ENCODE measurements at places on chromosomes 5 and 9.

- DNase-seq: no peak
Measured at GRCh38 chr9:77763566-77763965, 115.4 kb upstream of the GNA14 start.

DNA sequence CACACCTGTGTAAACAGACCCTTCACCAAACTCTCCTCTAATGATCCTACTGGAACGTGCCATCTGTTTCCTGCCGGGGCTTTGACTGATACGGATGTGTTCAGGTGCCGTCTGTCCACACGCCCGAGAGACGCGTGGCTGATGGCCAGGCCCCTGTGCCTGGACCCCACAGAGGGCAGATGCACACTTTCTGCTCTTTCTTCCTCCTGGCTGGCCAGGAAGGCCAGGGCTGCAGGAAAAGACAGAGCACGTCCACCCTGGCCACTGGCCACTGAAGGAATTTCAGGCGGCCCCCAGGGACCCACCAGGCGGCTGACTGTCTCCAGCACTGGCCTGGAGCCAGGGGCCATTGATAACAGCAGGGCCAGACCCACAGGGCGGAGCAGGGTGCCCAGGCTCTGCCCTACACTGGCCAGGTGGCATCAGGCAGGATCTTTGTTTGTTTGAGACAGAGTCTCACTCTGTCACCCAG lies 3.6 kb upstream of the ENG start:
- no peak for DNase-seq

DNA sequence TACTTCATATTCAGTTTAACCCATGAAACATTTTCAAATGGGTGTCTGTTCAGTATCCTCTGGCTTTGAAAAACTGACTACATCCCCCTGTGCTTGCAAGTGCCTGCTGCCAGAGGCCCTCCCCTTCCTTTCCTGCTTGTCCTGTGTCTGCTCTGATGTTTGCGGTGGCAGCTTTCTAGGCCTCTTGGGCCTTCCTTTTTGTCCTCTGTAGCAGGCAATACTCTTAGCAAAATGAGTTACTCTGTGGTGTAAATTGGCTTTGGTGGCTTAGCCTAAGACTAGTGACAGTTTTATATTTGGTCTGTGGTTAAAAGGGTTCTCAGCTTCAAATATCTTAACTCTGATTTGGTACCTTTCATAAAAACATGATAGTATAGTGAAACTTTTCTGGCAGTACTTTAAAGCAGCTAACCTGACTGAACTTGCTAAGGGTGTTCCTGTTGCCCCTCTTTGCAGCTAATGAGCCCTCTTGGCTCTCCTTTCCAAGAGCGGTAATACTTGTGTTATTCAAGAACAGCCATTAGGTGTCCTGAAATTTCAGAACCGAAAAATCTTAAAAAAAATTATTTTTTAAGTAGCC lies 76.6 kb downstream of the GOLM1 start:
- no peak for DNase-seq

DNA sequence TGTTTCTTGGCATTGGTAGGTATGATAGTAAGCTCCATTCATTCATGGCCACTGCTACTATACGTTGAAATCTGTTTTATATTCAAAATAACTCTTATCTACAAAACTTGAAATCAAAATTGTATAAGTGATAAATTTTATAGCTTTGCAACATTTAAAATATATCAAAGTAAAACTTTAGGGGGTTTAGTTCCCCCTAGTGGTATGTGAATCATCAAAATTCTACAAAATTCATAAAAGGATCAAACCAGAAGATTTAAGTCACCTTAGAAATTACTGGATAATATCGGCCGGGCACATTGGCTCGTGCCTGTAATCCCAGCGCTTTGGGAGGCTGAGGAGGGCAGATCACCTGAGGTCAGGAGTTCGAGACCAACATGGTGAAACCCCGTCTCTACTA lies 243.0 kb upstream of the CDH18 start:
- DNase-seq: no peak

GRCh38 chr9:71987471-71988371 lies 72.7 kb downstream of the C9orf57 start:
- DNase-seq: no peak

GRCh38 chr9:119164716-119165115 lies 204.5 kb downstream of the BRINP1 start:
- no peak for DNase-seq

DNA sequence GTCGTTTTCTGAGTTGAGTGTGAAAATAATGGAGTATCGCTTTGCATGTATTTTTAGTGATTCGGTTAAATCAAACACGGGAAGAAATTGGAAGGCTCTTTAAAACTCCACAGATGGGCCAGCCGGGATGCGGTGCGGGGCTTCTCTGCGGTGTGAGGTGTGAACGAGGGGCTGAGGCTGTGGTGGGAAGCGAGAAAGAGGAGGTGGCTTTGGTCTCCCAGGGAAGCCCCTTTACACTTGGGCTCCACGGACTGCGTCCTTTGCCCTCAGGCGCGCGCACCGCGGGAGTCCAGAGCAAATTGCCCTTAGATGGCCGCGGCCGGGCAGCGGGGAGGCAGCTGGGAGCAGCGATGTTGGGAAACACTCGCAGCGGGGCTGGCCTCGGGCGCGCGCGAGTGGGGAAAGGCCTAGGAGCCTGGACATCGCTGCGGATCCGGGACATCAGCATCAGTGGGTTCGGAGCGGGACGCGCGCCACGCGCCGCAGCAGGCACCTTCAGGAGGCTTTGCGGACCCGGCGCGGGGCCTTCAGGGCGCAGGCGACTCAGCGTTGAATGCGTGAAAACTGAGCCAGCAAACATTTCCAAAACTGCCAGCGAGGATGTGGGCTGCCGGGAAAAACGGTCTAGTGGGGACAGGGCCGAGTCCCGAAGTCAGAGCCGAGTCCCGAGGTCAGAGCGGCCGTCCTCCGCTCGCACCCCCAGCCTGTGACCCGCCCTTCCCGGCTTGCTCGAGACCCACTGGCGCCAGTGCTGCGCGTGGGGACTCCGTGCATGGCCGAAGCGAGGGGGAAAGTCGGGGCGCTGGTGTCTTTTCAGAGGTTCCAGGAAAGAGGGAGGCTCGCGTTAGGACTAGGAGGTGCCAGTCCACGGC lies 6.5 kb downstream of the IRX1 start:
- DNase-seq: no peak

DNA sequence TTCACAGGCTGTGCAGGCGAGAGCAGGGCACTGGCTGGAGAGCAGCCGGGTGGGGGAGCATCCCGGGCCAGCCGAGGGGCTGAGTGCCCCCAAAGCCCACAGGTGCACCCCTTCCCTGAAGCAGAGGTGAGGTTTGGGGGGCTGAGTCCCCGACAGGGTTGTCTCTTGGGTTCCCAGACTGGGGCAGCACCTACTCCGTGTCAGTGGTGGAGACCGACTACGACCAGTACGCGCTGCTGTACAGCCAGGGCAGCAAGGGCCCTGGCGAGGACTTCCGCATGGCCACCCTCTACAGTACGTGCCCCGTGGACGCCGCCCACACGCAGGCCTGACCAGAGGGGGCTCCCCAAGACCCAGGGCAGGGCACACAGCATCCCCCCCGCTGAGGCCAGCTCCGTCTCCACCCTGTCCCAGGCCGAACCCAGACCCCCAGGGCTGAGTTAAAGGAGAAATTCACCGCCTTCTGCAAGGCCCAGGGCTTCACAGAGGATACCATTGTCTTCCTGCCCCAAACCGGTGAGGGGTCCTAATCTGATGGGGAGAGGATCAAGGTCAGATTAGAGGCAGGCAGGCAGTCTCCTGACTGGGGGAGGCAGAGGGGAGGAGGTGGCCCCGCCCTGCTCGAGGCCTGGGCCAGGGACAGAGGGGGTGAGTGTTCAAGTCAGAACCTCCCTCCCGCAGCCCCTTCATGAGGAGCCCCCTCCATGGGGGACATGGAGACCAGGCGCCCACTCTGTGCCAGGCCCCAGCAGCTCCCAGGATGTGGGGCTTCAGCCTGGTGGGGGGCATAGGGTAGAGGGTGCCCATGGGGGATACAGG lies 2.7 kb downstream of the PTGDS start:
- DNase-seq: no peak

- no peak for DNase-seq
Measured at GRCh38 chr9:34384368-34385165, 7.9 kb upstream of the MYORG start.

GRCh38 chr5:179288101-179288808 lies 57.0 kb downstream of the ADAMTS2 start:
- DNase-seq: no peak

- no peak for DNase-seq
Measured at GRCh38 chr9:13461414-13461991, 182.0 kb upstream of the MPDZ start.

GRCh38 chr9:34457266-34458012 lies 931 bp downstream of the FAM219A start:
- peak; percentile 82 for DNase-seq

DNA sequence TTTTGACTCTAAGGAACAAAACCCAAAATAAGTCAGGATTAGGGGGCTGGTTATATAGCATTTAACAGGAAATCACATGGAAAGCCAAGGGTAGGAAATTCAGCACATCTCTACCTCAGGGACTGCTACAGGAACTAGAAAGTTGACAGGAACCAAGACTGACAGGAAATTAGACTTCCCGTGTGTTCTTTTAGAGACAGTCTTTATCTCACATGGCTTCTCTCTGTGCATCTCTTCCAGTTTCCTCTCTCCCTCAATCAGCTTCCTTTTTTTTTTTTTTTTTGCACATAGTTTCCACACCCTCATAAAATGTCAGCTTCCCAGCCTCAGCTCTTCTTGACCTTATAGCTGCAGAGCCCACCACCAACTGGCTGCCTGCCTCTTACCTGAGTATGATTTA lies 4.8 kb downstream of the RECK start:
- DNase-seq: no peak

- no peak for DNase-seq
Measured at GRCh38 chr5:38853753-38854470, 8.1 kb downstream of the OSMR start.

DNA sequence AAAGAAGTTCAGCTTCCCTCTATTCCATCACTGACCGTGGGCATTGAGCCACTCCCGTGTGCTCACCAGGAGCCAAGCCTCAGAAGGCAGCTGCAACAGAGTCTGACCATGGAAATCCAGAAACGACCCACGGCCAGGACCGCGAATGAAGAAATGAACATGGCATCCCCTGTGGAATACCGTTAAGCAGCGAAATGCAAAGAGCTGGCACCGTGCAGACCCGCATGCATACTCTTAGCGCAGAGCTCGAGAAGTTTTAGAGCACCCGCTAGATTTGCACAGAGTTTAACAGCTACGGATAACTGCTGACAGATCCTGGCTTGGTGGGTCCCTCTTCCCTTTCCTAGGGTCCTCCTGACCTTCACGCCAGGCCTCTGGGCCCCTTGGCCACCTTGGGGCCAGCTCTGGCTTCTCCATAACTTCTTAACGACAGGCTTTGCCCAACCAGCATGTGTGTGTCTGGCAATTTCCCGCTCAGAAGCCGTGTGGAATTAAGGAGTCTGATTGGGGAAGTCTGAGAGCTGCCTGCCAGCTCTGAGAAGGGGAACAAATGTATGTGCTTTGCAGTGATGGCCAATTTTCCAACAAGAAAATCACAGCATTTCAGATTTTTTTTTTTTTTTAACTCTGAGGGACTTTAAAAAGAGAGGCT lies 75.3 kb upstream of the COL5A1 start:
- no peak for DNase-seq

DNA sequence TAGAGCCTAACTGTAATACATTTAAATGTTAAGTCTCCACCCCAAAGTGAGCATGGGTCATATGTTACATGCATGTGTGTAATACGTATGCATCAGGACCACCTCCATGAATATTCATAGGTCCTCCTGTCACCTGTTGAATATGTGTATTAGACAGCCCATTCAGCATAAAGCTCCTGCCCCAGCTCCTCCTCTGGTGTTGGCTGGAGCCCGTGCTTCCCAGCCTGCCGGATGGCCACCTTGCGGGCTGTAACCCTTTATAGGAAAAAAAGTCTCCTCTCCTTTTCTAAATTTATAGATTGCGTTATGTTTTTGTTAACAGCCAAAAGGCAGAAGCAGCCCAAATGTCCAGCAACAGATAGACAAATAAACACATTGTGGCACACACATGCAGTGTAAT lies 299.5 kb downstream of the MED10 start:
- no peak for DNase-seq

GRCh38 chr5:143435210-143435657 lies 31.7 kb upstream of the NR3C1 start:
- no peak for DNase-seq

DNA sequence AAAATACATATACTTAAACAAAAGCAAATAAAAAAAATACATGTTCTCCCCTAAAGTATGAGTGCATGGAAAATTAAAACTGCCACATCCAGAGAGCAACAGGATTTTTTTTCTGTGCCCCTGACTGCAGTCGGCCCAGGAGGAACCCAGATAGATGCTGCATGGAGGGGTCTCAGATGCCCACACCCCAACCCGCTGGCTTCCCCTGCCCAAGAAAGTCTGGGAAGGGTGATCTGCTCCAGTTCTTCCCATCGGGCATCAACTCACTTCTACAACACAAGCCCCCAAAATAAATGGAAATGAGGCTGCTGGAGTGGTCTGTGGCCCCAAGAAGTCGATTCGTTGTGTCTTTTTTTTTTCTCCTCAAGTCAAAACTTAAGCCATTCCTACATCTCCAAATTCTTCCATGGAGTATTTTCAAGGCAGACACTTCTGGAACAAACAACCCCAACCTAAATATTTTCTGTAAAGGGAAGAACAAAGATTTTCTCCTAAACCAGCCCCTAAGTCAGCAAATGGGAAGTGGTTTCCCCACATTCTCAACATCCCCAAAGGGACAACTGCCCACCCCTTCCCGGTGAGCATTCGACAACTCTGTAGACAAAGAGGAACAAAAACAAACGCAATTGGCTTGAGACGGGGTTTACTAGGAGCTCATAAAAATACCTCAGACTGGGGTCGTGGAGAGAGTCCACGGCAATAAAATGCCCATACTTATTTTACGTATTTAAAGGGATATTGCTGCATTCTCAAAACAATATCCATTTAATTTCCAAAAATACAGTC lies 46.7 kb downstream of the ROR2 start:
- DNase-seq: no peak

GRCh38 chr5:168284809-168285208 lies 6.6 kb upstream of the WWC1 start:
- DNase-seq: no peak

- DNase-seq: no peak
Measured at GRCh38 chr5:179237770-179238627, 107.3 kb downstream of the ADAMTS2 start.

- DNase-seq: peak; percentile 49
Measured at GRCh38 chr5:180323941-180324600, 29.1 kb downstream of the GFPT2 start.

GRCh38 chr9:134335486-134336220 lies 9.4 kb downstream of the RXRA start:
- DNase-seq: no peak

GRCh38 chr5:14528926-14529325 lies 52.7 kb upstream of the OTULINL start:
- no peak for DNase-seq

DNA sequence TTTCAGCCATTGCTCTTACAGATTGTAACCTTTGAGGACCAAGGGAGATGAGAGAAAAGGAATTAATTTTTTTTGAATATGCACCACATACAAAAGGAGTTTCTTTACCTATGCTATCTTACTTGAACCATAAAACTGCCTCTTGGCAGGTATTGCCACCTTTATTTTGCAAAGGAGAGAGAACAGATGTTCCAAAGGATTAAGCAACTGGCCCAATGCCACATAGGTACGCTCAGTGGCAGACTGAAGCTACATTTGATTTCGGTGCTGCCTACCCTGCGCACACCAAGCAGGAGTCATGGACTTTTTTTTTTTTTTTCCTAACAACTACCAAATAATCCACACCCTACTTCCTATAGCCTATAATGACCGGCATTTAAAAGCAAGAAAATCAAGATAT lies 43.1 kb downstream of the SAXO1 start:
- no peak for DNase-seq

- no peak for DNase-seq
Measured at GRCh38 chr5:80713631-80714030, 58.8 kb upstream of the DHFR start.

- no peak for DNase-seq
Measured at GRCh38 chr9:70613024-70613768, 198.7 kb upstream of the KLF9 start.

All from MG63 (cell line).